ENCODE measurements at places on chromosomes 11 and 22.
A peak's percentile ranks its signal among the peaks of the same experiment; 100 is the strongest.

- DNase-seq, result no peak
These were observed 89.7 kb downstream of the ZC3H12C start for GRCh38 chr11:110182886-110183285.

DNA sequence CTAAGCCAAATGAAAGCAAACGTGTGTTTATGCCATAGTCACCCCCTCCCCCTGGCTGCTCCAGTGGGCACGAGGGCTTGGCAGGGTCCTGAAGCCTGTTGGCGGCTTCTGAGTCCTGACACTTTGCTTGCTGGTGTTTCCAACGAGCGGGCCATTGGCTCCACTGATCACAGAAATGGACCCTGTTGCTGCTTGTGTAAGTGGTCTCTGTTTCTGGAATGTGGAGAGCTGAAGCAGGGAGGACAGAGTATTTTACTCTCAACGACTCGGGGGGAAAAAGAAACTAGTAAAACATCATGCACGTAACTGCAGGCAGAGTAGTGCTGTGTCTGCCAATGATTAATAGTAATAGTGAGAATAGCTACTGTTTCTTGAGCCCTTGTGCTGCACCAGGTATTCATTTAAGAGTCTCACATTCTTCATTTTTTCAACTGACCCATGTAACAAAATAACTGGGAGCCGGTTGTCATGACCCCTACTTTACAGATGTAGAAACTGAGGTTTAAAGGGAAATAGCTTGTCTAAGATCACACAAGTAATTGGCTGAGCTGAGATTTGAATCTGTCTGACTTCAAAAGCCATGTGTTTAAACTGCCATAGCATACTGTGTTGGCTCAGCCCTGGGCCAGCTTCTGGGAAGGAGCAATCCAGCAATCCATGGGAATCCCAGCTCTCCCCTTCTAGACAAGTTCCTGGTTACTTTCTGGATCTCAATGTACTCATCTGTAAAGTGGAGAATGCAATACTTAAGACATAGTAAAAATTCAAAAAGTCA lies 526.7 kb downstream of the INSC start:
- DNase-seq, result no peak

DNA sequence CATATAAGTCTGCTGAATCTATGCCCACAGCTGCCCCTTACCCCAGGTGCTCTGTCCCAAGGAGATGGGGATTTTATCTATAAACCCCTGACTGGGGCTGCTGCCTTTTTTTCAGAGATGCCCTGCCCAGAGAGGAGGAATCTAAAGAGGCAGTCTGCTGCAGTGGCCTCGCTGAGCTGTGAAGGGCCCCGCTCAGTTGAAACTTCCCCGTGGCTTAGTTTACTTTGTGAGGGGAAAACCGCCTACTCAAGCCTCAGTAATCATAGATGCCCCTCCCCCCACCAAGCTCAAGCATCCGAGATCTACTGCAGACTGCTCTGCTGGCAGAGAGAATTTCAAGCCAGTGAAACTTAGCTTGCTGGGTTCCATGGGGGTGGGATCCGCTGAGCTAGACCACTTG lies 7.4 kb upstream of the SCGB1D4 start:
- DNase-seq, result no peak

DNA sequence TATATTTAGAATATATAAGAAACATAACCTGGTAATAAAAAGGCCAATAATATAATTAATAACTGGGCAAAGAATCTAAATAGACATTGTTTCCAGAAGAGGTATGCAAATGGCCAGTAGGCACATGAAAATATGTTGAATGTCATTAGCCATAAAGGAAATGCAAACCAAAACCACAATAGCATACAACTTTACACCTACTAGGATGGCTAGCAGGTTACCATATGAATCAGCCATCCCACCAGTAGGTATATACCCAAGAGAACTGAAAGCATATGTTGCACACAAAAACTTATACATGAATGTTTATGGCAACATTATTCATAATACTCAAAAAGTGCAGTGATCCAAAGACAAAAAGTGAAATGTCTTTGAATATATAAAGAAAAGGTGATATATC lies 2.7 kb upstream of the OR2D2 start:
- DNase-seq, result no peak

GRCh38 chr22:47465809-47466208 lies 703.4 kb downstream of the TBC1D22A start:
- DNase-seq, result no peak

GRCh38 chr22:23580576-23581259 lies 628 bp upstream of the IGLL1 start:
- no peak for DNase-seq

DNA sequence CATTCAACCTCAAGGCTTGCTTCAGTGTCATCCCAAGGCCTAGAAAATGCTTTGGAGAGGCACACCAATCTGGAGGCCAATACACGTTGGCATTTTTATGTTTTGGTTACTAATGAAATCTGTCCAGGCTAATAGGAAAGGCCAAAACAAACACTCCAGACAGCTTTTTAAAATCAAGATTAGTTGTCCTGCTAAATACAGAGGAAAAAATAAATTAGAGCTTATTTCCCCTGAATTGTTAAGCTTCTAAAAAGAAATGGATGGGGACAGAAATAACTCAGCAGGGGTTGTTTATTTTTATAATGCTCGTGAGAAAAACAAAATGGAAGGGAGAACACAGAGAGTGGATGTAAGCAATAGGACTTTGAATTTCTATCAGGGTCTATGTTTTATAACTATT lies 438.5 kb upstream of the LRRC4C start:
- no peak for DNase-seq

DNA sequence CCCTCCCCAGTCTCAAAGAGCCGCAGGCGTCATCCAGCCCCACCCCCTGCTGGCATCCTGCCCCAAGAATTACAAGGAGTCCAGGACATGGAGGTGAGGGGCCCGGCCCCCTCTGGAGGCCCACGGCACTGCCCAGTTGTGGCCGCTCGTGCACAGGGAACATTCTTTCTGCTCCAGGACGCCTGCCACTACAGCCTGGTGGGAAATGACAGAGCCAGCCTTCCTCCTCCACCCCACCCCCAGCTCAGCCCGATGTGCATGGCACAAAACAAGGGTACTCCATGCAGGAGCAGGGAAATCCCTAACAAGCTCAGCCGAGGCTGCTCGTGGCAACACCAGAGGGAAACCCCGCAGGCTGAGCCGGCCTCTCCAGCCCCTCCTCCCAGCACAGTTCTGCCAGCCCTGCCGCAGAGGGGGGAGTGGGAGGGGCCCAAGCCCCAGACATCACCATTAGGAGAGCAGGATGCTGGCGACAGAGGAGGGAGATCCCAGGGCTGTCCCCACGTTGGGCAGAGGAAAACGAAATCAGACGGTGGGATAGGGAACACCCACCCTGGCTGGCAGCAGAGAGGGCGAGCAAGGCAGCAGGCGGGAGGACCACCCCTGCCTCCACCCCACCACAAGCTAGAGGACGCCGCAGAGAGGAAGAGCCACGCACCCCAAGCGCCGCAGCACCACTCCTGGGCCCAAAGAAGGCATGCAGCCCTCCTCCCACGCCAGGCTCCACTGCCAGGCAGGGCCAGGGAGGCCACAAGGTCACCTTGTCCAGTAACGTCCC lies 10.0 kb downstream of the IGSF9B start:
- DNase-seq, result peak; percentile 70

DNA sequence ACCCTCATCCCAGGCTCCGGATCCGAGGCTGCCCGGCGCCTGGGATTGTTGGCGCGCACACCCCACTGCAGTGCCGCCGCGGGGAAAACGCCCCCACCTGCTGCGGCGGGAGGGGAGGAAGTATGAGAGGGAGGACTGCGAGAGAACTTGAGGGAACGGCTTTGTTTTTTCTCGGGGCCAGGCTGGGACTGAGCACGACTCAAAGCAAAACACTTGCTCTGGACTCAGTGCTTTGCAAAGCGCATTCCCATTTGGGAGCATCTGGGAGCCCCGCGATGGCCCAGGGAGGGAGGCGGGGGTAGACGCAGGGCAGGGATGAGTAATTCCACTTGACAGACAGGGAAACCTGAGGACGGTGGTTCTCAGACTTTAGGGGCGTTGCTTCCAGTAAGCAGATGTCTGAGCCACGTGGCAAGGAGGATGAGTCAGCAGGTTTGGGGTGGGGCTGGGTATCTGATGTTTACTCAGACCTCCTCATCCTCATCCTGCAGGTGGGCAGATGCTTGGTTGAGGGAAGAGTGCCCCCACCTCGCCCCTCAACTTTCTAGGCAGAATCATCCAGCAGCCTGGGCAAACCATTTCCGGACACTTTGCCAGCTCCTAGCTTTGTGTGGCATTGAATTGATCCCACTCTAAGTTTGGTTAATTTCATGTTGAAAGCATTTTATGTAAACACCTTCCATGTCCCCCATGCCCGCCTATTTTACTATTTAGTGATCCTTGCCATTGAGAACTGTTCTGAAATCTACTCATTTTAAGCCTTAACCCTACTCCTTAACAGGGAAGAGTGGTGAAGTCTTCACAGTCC lies 1.5 kb downstream of the MIAT start:
- peak; percentile 84 for DNase-seq

DNA sequence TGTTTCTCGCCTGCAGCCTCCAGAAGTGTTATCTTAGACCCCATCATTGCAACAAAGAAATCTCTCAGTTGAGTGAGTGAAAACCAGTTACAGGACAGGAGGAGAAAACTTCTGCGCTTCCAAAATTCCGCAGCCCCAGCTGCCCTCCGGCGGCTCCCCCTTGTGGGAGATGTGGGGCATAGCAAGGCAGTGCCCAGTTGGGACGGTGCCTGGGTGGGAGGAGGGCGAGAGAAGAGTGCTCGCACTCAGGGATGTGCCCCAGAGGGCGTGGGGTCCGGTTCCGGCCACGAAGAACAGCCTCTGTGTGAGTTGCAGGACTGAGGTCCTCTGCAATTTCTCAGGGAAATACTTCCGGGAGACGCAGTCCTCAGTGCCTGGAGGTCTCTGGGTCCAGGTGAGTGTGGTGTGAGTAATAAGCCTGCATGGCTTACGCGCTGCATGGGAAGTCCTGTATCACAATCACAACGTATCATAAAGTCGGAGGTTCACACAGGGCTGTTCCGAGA lies 87.0 kb upstream of the BLID start:
- peak; percentile 64 for DNase-seq

GRCh38 chr22:32079130-32080089 lies 36.3 kb downstream of the SLC5A1 start:
- DNase-seq, result no peak

- DNase-seq, result peak; percentile 16
These were observed 27.8 kb upstream of the GGTLC2 start for GRCh38 chr22:22616636-22617035.

DNA sequence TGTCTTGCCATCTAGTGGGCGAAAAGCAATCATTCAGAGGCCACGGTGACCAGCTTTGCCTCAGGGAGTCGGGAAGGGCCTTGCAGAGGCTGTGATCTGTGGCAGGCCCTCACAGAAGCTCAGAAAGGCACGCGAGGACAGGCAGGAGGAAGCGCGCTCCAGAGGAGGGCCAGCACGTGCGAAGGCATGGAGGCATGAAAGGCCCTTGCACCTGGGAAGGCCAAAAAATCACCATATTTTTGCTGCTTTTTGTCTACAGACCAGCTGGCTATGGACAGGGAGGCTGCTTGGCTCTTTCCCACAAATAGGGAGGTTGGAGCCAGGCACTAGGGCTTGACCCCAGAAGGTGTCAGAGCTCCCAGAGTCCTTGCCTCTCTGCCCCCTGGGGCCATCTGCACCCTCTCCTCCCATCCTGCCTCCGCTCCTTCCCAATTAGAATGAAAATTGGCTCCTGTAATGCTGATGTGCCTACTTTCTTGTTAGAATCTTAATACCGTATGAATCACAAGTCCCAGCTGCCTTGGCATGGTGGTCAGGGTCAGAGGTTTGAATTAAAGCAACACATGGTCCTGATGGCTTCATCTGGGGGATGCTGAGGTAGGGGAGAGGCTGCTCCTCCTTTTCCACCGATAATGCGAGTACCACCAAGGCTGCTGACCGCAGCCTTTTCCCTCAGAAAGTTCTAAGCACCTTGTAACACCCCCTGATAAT lies 69.1 kb downstream of the FEZ1 start:
- DNase-seq, result no peak

GRCh38 chr22:22341736-22342135 lies 97.2 kb downstream of the VPREB1 start:
- no peak for DNase-seq

GRCh38 chr22:43230971-43231723 lies 44.2 kb upstream of the TTLL12 start:
- DNase-seq, result peak; percentile 74

DNA sequence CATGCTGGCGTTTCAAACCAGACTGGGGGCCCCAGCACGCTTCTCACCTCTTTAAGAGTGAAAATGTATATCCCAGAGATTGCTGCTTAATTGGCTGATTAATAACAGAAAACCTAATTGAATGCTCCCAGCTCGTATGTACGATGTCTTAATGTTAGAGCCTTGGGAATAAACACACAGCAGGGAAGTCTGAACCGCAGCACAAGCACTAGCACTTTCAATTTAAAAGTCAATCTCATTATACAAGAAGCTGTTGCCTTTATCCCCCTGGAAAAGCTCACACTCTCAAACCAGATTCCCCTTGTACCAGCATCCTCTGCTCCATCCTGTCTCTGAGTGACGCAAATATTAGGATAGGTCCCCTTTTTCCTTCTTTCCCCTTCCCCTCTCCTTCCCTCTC lies 449.1 kb downstream of the MN1 start:
- no peak for DNase-seq

DNA sequence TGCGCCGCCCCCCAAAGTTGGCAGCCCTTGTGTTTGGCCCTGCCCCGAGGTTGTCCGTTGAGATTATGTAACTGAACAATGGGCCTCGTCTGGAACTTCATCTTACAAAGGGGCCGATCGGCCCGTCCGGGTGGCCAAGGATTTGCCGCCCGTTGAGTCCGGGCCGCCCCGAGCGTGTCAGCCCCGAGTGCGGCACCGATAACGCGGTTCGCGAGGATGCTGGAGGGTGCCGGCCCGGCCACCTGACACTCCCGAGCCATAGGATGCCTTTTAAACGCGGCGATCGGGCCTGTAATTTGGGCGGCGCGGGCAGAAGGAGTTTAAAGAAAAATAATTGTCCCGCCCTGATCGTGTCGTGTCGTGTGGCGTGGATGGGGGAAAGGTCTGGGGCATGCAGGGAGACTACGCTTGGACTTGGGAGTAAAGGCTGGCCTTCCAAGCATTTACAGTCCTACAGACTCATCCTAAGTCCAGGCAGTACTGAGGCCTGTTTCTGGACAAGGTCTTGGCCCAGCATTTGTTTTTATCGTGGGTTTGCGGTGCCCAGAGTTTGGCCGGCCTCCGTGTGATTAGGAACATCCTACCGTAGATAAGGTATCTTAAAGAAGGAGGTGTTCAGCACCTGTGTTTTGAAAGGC lies 1.3 kb downstream of the WEE1 start:
- peak; percentile 40 for DNase-seq

- peak; percentile 57 for DNase-seq
These were observed 24.7 kb downstream of the IL10RA start for GRCh38 chr11:118010738-118011461.

DNA sequence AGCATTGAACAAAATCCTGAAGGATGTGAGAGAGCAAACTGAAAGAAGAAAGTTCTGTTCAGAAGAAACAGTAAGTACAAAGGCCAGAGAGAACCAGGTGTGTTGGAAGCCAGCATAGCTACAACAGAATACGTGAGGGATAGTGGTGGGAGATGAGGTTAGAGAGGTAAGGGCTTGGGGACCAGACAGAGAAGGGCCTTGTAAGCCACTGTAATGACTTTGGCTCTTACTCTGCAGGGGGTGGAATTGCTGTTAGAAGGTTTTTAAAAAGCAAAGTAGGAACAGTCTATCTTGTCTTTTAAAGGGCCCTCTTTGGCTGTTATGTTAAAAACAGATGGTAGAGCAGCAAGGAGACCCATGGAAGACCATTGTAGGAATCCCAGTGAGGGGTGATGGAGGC lies 4.2 kb downstream of the PRRG4 start:
- no peak for DNase-seq

All from stimulated activated naive CD8-positive, alpha-beta T cell treated with anti-CD3 and anti-CD28 coated beads, Interleukin-15, Interleukin-2, amounts not matched to agents 100 U/mL and 50 U/mL, for 24 hours (primary cell).